Activated CD8-positive, alpha-beta memory T cell treated with anti-CD3 and anti-CD28 coated beads for 1 hour (primary cell): ENCODE measurements at places on chromosomes 5 and 9.

DNA sequence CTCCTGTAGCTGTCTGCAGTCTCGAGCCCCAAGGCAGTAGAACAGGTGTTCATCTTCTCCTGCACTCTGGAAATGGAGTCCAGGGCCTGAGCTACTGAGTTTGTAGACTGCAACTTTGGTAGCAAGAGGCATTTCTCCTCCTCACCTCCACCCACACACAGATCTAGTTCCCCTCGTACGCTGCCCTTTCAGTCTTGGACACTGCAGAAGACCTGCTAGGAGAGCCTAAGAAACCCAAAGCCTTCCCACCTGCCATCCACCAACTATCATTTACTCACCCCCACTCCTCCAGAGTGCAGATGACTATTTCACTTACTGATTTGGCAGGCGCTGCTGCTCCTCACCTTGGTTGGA is 59.0 kb downstream of the KCNIP1 start:
- no peak for DNase-seq

- DNase-seq, result no peak
Observed at GRCh38 chr5:75951716-75952115, 131.5 kb upstream of the SV2C start.

DNA sequence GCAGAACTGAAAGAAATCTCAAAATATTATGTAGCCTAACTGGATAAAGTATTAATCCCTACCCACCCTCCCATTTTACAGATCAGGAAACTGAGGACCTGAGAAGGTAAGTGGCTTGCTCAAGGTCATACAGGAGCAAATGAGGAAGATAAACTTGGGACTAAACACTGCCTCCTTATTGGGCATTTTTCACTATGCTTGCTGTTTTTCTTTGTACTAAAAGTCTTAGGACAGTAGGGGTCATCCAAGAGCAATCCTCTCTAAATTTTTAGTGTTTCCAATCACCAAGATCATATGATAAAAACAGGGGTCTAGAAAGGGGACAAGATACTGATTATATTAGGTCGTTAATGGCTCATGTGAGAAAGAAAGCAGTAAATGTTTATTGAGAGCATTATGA is 80.8 kb downstream of the RORB start:
- no peak for DNase-seq

- DNase-seq, result no peak
Observed at GRCh38 chr5:144032375-144032774, 138.1 kb downstream of the YIPF5 start.

- no peak for DNase-seq
Observed at GRCh38 chr5:89179731-89180130, 296.7 kb upstream of the MEF2C start.

- DNase-seq, result no peak
Observed at GRCh38 chr5:33556330-33557328, 115.9 kb downstream of the TARS1 start.

- DNase-seq, result no peak
Observed at GRCh38 chr9:114157516-114158176, 2.3 kb downstream of the COL27A1 start.

GRCh38 chr5:96945144-96945897 is 9.4 kb downstream of the LNPEP start:
- no peak for DNase-seq

- no peak for DNase-seq
Observed at GRCh38 chr5:143886651-143887638, 75.0 kb downstream of the HMHB1 start.

- no peak for DNase-seq
Observed at GRCh38 chr9:32986971-32987370, 14.5 kb downstream of the APTX start.

- no peak for DNase-seq
Observed at GRCh38 chr5:6715758-6716628, 2.8 kb downstream of the TENT4A start.
